ENCODE measurements at places on chromosomes 1 and 21.
A peak's percentile ranks its signal among the peaks of the same experiment; 100 is the strongest.

- no peak for DNase-seq
Measured at GRCh38 chr21:22346576-22346975, 1348.4 kb downstream of the NCAM2 start.

DNA sequence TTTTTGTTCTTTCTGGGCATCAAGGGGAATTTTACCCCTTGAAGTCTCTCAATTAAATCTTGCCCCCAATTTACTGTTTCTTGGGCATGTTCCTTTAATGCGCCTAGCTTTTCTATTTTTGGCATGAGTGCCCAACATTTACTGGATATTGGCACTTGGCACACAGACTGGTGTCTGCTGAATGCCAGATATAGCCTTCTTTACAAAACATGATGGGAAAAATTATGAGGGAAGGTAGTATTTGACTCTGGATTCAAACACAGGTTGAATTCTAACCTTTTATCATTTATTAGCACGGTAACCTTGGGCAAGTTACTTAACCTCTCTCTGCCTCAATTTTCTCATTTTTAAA is 88.3 kb upstream of the GPR52 start:
- DNase-seq, result no peak

- DNase-seq, result peak; percentile 3
Measured at GRCh38 chr1:246809473-246809872, 85.3 kb downstream of the SCCPDH start.

DNA sequence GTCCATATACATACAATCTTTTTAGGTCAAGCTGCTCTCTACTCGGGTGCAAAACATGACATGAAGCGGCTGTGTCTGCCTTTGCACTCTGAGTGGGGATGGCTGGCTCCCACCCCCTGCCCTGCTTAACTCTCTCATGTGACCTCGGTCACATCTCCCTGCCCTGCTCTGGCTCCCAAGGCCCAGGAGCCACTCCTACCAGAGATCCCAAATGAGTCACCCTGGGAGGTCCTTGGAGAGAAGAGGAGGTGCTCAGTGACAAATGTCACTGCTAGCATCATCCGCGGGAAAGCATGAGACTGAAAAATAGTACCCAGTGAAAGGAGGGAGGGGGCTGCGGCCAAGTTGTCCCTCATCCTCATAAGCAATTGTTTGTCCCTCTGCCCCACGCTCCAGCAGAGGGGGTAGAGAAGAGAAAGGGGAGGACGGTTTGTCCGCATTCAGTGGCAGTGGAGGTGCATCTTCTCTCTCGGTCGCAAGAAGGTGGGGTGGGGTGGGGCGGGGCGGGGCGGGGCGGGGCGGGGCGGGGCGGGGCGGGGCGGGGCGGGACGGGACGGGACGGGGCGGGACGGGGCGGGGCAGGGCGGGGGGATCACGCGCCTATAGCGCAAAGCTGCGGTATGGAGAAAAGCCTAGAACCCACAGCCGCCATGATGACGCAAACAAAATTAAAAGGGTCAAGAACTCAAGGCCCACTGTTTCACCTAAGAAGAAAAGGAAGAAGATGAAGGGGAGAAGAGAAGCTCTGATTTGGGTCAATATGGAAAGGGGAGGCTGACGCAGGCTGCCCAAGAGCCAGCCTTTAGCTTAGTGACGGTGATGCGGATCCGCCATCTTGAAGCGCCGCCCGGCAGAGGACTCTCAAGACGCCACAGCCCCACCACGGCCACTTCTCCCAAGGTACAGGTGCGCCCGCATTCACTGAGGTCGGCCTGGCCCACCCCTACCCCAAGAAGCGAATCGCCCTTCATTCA is 66.2 kb downstream of the CD46 start:
- no peak for DNase-seq

DNA sequence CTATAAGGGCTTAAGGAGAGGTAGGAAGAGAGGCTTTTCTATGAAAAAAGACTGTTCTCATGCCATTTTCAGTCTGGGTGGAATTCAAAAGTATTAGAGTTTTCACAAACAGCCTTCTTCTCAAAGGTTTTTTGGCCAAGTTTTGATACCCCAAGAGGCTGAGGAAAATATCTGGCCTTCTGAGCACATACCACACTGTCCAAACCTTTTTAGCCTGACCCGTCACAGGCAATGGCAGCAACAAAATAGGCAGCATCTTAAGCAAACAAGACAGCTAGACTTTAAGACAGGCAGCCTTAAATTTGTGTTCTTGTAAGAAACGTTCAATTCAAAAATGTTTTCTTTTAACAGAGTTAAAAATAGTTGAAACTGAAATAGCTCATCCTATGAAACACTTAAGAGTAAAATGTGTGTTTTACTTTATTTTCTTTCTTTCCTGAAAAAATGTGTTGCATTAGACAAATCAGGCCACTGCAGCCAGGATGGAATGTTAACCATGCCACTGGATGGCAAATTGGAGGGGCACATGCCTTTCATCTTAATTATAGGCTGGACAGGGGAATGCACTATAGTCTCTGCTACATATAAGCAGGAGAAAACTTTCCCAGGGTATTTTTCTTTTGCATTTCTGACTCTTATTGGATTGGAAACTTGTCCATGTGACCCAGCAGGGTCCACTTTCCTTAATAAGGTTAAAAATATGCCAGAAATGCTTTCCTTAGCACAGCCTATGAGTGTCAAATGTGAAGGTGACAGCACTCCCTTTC is 315.0 kb downstream of the TGFB2 start:
- DNase-seq, result no peak

DNA sequence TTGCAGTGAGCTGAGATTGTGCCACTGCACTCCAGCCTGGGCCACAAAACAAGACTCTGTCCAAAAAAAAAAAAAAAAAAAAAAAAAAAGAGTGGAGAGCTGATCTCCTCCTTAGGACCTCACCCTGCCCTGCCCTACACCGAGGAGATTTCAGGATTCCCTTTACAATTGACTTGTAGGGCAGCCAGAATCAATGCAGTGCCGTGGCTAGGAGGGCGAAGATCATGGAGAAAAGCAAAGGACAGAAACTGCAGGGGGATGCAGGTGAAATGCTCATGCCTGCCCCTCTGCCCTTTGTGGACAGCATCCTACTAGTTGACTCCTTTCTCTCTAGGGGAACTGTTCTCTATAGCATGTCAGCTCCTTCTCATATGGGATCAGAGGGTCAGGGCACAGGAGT is 9.6 kb downstream of the FHAD1 start:
- DNase-seq, result no peak

DNA sequence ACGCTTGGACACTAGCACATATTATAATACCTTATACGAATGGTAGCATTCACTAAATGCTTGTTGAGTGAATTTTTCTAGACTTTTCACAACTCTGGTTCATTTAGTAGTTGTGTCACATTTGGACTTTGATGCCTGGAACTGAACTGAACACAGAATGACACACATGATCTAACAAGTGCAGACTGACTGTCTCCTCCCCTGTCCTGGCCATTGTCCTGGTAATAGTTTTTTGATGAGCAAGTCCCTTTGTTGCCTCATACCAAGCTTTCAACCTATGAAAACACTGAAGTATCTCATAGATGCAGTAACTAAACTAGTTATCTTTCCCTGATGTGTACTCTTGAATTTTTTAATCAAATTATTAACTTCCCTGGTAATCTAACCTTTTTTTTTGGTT is 66.4 kb downstream of the LRRC8D start:
- no peak for DNase-seq

- DNase-seq, result no peak
Measured at GRCh38 chr1:16971341-16972188, 8.9 kb downstream of the MFAP2 start.

DNA sequence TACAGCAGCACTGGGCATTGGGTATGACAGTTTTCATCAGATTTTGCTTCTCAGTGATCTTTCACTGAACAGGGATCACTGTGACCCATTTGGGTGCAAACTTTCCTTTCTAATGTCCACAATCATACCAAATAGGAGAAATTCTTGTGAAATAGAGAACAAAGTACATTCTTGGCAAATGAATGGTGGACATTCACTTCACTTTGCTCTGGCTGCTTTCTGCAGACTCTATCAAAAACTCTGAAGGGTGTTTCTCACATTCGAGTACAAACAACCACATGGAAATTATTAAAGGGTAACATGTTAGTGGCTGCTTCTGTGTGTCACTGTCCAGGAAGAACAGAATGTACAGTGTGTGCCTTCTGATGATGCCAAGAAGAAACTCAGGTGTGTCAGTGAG is 61.9 kb upstream of the ADAM30 start:
- DNase-seq, result no peak

GRCh38 chr1:222995620-222996309 is 147.3 kb downstream of the TLR5 start:
- no peak for DNase-seq

- DNase-seq, result no peak
Measured at GRCh38 chr1:31414980-31415370, 2.0 kb downstream of the SERINC2 start.

- no peak for DNase-seq
Measured at GRCh38 chr1:69451196-69451595, 116.5 kb upstream of the LRRC7 start.

DNA sequence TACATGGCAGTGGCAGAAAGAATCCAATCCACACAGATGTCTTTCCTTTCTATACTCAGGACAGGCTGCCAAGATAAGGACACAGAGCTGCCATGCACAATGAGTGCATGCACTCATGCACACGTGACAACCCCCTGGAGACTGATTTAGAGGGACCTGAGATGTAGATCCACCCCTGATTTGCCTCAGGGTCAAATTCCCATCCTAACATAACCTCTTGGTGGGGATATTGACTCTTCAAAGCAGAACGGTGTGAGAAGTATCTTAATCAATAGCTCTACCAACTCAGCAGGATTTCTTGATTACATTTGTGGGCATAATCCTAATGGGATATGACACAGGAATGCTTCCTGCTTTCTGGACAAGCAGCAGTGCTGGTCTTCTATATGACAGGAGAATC is 125.2 kb upstream of the DSCAM start:
- DNase-seq, result no peak

DNA sequence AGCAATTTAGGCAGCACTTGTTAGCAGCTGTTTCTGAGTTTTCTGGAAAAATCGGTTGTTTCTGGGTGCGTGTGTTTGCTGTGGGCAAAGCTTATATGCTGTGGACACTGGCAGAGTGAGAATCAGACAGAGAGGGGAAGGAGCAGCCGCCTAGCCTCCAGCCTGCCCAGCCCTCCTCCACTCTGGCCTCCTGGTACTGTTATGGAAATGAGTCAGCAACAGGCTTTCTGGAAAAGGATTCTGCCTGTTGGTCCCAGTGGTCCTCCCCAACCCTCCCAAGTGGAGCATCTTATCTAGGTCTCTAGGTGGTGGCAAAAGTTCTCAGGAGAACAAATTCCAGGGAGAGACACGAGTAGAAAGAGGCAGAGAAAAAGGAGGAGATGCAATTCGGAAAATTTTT is 42.2 kb upstream of the GOLT1A start:
- DNase-seq, result no peak

GRCh38 chr21:29114765-29115500 is 15.5 kb upstream of the MAP3K7CL start:
- DNase-seq, result no peak

- no peak for DNase-seq
Measured at GRCh38 chr1:56080123-56080522, 499.2 kb downstream of the PLPP3 start.

DNA sequence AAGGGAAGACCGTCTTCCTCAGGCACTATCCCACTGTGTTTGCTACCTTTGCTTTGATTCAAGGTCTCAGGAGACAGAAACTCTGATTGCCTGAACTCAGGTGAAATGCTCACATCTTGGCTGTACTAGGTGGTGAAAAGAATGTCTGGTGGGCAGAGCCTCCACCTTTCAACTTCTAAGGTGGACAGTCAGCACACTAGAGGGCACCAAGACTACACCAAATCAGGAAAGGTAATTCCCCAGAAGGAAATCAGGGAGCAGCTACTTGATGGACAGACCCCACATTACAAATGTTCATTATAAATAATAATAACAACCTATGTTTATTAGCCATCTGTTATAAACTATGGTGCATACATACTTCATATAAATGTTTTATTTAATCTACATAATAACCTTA is 220.9 kb downstream of the ATG4C start:
- no peak for DNase-seq

GRCh38 chr1:150066838-150067183 is 765 bp upstream of the VPS45 start:
- DNase-seq, result peak; percentile 43

GRCh38 chr1:61125895-61126294 is 43.5 kb downstream of the NFIA start:
- DNase-seq, result no peak

DNA sequence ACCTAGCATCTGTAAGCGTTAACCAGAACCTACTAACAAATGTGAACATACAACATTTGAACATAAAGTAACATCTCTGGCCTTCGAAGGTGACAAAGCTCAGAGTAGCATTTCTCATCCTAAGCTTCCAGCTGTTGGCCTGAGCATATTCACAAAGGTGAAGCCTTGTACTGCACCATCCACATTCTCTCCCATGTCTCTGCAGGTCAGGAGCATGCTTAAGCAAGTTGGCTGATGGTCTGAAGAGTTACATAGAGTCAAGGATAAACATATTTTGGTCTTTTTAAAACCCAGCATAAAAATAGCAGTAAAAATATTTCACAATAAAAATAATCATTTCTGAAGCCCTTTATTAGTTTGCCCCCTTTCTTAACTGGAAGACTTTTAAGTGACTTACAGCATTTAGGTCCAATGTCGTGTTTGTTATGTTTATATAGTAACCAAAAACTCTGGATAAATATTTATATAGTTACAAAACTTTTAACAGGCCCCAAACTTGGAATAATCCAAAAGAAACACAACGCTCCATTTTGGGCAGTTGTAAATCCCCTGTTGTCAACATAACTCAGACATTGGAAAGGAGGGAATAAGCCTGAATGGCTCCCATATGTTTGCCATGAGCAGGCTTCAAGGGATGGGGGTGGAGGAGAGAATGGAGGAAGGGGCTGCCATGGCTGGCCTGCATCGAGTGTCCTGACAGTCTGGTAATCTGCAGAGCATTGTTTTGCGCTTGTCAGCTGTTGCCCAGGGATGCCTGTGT is 42.8 kb upstream of the ENAH start:
- DNase-seq, result no peak

DNA sequence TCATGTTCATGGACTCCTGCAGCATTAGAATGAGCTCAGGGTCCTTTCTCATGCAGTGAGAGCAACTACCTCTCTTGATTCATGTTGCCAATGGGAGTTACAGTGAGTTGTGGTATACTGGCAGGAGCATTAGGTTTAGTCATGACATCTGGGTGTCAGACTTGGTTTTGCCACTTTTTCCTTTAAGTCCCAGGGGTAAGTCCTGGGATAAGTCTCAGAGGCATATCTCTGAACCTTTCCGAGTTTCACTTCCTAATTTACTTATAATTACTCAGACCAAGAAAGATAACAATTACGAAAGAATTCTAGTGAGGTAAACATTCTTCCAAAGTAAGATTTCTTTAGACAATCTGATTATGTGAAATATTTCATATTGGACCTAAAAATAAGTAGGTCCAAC is 606.0 kb downstream of the SMYD3 start:
- DNase-seq, result no peak

GRCh38 chr1:42086146-42086545 is 67.1 kb upstream of the GUCA2B start:
- DNase-seq, result no peak
